Endothelial cell (in vitro differentiated cells): ENCODE measurements at places on chromosomes 1 and 21. TPM values are rescaled to one million over a fixed set of nuclear protein-coding genes. Genes with fewer than 3 reads are reported as not detected.

Gene LCE6A
- not detected for total RNA-seq

DNA sequence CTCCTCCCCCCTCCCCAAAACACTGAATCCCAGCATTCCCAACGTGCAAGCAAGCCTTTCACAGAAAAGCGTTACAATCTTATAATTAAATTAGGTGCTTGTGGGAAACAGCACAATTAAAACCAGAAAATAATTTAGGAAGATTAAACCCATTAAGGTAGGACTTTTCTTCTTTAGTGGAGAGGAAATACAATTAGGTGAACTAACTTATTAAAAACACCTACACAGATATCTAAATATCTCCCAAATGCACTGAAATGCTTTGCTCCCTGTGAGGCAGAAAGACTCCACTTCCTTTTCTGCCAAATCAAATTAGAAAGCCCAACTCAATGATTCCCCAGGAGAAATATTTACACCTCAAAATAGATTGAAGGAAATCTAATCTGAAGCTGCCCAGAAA, 60.9 kb upstream of the ETS2 start:
- H3K4me1 ChIP-seq, result peaks cover 10% of the 10 kb centered on the region
- H3K36me3 ChIP-seq, result no peaks in the 10 kb centered on the region
- H3K27ac ChIP-seq, result no peak overlapping the region
- DNase-seq, result no peak

GRCh38 chr1:201739080-201739479, 89.9 kb upstream of the IPO9 start:
- peak overlapping the region; percentile 78 for H3K4me3 ChIP-seq
- no peak overlapping the region for H3K27ac ChIP-seq
- no peak for DNase-seq
- H3K27me3 ChIP-seq, result peaks cover 19% of the 10 kb centered on the region

- no peak overlapping the region for H3K27ac ChIP-seq
- peaks cover 16% of the 10 kb centered on the region for H3K4me1 ChIP-seq
- no peaks in the 10 kb centered on the region for H3K36me3 ChIP-seq
- DNase-seq, result no peak
- peaks cover 4% of the 10 kb centered on the region for H3K27me3 ChIP-seq
Observed at GRCh38 chr1:36212782-36213181, 11.5 kb upstream of the THRAP3 start.

Gene CYP4A22
- not detected for total RNA-seq

- H3K27me3 ChIP-seq, result peaks cover 8% of the 10 kb centered on the region
- H3K4me3 ChIP-seq, result no peak overlapping the region
- H3K4me1 ChIP-seq, result peaks cover 32% of the 10 kb centered on the region
- H3K36me3 ChIP-seq, result no peaks in the 10 kb centered on the region
Observed at GRCh38 chr1:44831516-44831915, 11.5 kb downstream of the PTCH2 start.

DNA sequence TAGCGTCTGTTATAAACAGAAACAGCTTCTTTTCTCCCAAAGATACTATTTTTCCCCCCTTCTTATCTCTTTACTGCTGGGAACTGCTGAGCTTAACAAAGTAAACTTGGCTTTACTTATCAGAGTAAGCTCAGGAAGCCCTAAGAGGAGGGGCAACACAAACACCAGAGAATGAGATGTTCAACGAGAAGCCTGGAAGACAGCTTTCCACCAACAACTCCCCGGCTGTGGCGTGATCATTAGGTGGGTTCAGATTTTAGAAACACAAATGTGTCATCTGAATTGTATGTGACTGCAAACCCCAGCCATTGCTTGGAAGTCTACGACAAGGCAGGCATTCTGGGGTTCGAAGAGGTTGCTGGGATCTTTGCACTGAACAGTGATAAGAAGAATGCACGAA, 181.2 kb upstream of the ESRRG start:
- no peaks in the 10 kb centered on the region for H3K27me3 ChIP-seq
- H3K36me3 ChIP-seq, result no peaks in the 10 kb centered on the region
- no peak overlapping the region for H3K27ac ChIP-seq
- no peak overlapping the region for H3K4me3 ChIP-seq
- H3K4me1 ChIP-seq, result no peaks in the 10 kb centered on the region

Gene ATP1A1
- total RNA-seq, result 156 TPM

GRCh38 chr1:212686591-212686990, 13.0 kb downstream of the BATF3 start:
- no peak overlapping the region for H3K27ac ChIP-seq
- H3K36me3 ChIP-seq, result no peaks in the 10 kb centered on the region
- no peak overlapping the region for H3K4me3 ChIP-seq
- H3K27me3 ChIP-seq, result peaks cover 3% of the 10 kb centered on the region

Gene AIRE
- not detected for total RNA-seq

- peak within 1 kb of the TSS; percentile 95 for H3K4me3 ChIP-seq
- DNase-seq, result peak; percentile 80
- peak within 1 kb of the TSS; percentile 93 for H3K27ac ChIP-seq
- peaks cover 7% of the 10 kb centered on the region for H3K27me3 ChIP-seq
- H3K4me1 ChIP-seq, result peaks cover 15% of the 10 kb centered on the region
Observed at GRCh38 chr1:37946703-37947360, at the start of gene INPP5B. Gene INPP5B, minus strand, starts transcription at chr1:37947053. Its CDS starts 745 bp downstream, at chr1:37946308.

GRCh38 chr1:170307426-170307825, 161.7 kb downstream of the NTMT2 start:
- H3K4me3 ChIP-seq, result no peak overlapping the region
- DNase-seq, result no peak
- H3K4me1 ChIP-seq, result no peaks in the 10 kb centered on the region
- no peaks in the 10 kb centered on the region for H3K27me3 ChIP-seq
- no peak overlapping the region for H3K27ac ChIP-seq

DNA sequence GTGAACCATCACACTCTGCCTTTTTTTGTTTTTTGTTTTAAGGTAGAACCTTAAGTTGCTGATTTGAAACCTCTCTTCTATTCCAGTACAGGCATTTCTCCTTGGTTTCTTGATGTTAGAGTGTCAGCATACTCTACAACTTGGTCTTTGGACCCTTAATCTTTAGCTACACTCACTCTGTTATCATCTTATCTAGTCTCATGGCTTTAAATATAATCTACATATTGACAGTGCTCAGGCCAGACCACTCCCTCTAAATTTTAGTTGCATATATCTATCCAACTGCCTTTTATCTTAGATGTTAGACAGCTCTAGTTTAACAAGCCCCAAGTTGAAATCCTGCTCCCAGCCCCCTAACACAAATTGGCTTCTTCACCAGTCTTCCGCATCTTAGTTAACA, 22.1 kb downstream of the NME7 start:
- H3K4me1 ChIP-seq, result no peaks in the 10 kb centered on the region
- peaks cover 5% of the 10 kb centered on the region for H3K36me3 ChIP-seq
- no peak overlapping the region for H3K4me3 ChIP-seq
- peaks cover 2% of the 10 kb centered on the region for H3K27me3 ChIP-seq
- no peak overlapping the region for H3K27ac ChIP-seq
- no peak for DNase-seq

Gene GSTM1
- not detected for total RNA-seq

Gene PLEKHA6
- 3.7 TPM for total RNA-seq

- H3K27ac ChIP-seq, result no peak overlapping the region
- DNase-seq, result no peak
- H3K4me3 ChIP-seq, result no peak overlapping the region
- peaks cover 19% of the 10 kb centered on the region for H3K4me1 ChIP-seq
- peaks cover 45% of the 10 kb centered on the region for H3K36me3 ChIP-seq
Observed at GRCh38 chr1:92838519-92838918, 6.7 kb downstream of the RPL5 start.

GRCh38 chr1:7640350-7640749, 130.7 kb upstream of the VAMP3 start:
- H3K4me1 ChIP-seq, result peaks cover 27% of the 10 kb centered on the region
- H3K4me3 ChIP-seq, result no peak overlapping the region
- H3K36me3 ChIP-seq, result no peaks in the 10 kb centered on the region
- peaks cover 12% of the 10 kb centered on the region for H3K27me3 ChIP-seq
- DNase-seq, result no peak
- H3K27ac ChIP-seq, result no peak overlapping the region

GRCh38 chr1:89125240-89125912, 538 bp downstream of the GBP2 start:
- no peak for DNase-seq
- no peak overlapping the region for H3K27ac ChIP-seq
- H3K4me1 ChIP-seq, result peaks cover 4% of the 10 kb centered on the region
- no peaks in the 10 kb centered on the region for H3K27me3 ChIP-seq

DNA sequence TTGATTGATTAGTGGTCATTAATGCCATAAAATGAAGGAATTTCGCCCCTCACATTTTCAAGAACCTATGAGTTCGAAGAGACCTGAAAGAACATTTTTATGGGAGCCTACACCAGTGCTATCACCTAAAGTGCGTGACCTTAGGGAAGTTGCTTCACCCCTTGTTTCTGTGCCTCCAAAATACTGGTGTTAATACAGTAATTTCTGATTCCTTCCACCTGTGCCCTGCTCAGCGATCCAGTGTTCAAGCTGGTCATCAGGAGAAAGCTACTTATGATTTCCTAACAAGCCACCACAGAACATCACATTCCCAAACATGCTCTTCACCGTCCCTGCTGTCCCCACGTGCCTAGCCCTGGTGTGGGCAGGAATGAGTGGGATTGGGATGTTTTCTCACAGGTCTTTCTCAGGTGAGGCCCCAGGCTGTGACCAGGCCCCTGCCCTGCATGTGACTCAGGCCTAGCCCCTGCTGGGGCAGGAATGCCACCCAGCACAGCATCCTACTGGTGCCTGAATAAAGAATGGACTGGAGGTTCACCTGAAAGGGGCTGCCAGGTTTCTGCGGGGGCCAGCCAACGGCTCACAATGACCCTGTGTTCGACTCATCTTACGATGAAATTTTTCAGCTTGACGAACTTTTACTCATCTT, 60.3 kb downstream of the CD247 start:
- H3K27ac ChIP-seq, result no peak overlapping the region
- H3K4me3 ChIP-seq, result no peak overlapping the region
- no peak for DNase-seq
- peaks cover 4% of the 10 kb centered on the region for H3K4me1 ChIP-seq
- H3K27me3 ChIP-seq, result no peaks in the 10 kb centered on the region

Gene PLA2G2A
- total RNA-seq, result not detected

DNA sequence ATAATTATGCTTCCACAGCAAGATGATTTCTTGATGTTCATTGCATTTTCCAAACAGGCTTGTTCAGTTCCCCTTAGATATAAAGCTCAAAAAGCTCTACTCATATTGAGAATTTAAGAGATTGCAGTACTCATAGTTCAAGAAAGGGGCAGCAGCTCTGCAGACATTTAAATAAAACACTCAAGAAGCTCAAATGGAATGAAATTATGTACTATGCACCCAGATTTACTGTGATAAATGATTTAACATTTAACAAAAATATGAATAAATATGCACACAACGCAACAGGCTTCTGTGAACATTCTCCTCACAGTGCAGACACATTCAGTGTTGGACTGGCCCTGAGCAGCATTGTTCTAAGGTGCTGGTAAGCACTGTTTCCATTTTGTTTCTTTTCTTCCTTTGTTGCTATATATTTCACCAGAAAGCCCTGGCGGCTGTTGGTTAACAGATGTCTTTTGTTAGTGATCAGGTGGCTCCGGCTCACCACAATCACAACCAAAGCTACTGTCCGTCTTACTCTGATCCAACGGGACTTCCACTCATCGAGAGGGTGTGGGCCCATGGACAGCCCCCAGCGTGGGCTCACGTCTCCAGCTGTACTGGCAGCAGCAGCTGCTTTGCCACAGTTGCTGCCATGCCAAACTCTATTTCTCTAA, 1440.3 kb downstream of the NCAM2 start:
- no peak for DNase-seq
- peaks cover 8% of the 10 kb centered on the region for H3K4me1 ChIP-seq
- no peaks in the 10 kb centered on the region for H3K36me3 ChIP-seq
- no peak overlapping the region for H3K4me3 ChIP-seq
- no peak overlapping the region for H3K27ac ChIP-seq

DNA sequence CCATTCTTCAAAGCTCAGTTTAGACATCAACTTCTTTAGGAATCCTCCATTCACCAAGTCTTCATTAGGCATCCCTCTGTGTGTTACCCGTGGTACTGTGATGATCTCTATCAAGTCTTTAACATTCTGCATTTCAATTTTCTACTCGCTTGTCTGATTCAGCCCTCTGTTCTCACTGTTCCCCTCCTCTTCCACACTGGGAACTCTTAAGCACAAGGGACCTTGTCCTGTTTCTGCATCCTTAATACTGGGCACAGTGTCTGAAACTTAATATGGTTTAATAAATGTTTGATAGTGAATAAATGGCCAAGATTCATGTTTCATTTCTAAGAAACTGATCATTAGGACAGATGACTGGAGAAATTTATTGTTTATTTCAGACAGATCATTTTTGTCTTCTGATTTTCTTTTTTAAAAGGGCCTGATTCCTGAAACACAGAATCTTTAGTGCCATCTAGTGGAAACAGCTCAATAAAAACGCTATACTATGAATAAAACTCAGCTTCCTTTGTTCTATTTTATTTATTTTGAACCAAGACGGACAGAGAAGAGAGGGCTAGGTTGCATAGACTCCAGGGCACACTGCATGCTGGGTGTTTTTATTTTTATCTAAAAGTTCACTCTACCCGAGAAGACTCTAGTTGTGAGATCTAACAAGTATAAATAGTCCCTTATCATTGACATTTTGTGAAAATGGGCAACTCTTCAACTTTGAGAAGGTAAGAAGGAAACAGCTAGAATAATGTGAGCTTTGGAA, 7.0 kb upstream of the TRIM45 start:
- H3K4me3 ChIP-seq, result no peak overlapping the region
- no peak for DNase-seq
- no peaks in the 10 kb centered on the region for H3K27me3 ChIP-seq
- no peaks in the 10 kb centered on the region for H3K4me1 ChIP-seq

- H3K27me3 ChIP-seq, result no peaks in the 10 kb centered on the region
- H3K27ac ChIP-seq, result no peak overlapping the region
- DNase-seq, result no peak
Observed at GRCh38 chr1:86871001-86871400, 42.9 kb downstream of the SELENOF start.

Gene CAMK1G
- total RNA-seq, result not detected

DNA sequence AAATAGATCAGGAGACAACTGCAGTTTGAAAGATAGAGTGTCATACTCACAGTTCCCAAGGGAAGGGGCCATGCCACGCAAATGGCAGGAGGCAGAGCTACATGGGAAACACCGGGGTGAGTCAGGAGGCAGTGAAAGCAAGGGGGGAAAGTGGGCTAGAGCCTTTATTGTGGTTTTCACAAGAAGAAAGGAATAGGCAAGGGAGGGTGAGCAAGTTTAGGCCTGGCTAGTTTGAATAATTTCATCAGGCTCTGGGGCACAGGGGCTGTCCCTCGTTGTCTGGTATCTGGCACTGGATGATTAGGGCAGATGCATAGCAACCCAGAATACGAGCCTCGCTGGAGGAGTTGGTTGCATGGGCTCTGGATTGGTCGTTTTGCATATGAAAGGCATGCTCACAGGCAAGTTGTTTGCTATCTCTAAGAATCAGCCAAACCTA, 17.0 kb upstream of the ITLN2 start:
- DNase-seq, result no peak
- H3K4me3 ChIP-seq, result no peak overlapping the region
- peaks cover 3% of the 10 kb centered on the region for H3K27me3 ChIP-seq
- H3K4me1 ChIP-seq, result peaks cover 6% of the 10 kb centered on the region

- no peak overlapping the region for H3K27ac ChIP-seq
- H3K36me3 ChIP-seq, result peaks cover 7% of the 10 kb centered on the region
- peaks cover 4% of the 10 kb centered on the region for H3K27me3 ChIP-seq
- no peak overlapping the region for H3K4me3 ChIP-seq
Observed at GRCh38 chr1:243731301-243731891, 118.6 kb downstream of the AKT3 start.

Gene OPRD1
- total RNA-seq, result 9.7 TPM

Gene ASPM
- 9.4 TPM for total RNA-seq

GRCh38 chr1:66043186-66043585, 250.5 kb downstream of the PDE4B start:
- no peaks in the 10 kb centered on the region for H3K27me3 ChIP-seq
- no peak for DNase-seq
- no peak overlapping the region for H3K27ac ChIP-seq
- H3K36me3 ChIP-seq, result no peaks in the 10 kb centered on the region
- no peak overlapping the region for H3K4me3 ChIP-seq
